ENCODE measurements at places on chromosomes 1 and 21.

- DNase-seq = no peak
Measured at GRCh38 chr1:172429331-172430127, 9.0 kb downstream of the C1orf105 start.

- DNase-seq = no peak
Measured at GRCh38 chr1:87685311-87686135, 356.8 kb downstream of the LMO4 start.

DNA sequence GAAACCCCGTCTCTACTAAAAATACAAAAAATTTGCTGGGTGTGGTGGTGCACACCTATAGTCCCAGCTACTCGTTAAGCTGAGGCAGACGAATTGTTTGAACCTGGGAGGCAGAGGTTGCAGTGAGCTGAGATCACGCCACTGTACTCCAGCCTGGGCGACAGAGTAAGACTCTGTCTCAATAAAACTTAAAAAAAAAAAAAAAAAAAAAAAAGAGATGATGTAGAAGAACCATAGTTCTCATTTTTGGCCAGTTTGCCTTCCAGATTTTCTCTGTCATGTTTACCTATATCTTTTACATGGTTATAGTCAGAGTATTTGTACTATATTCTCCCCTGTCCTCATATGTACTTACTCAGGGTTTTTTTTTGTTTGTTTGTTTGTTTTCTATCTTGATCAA is 53.6 kb downstream of the UCK2 start:
- DNase-seq = no peak

- no peak for DNase-seq
Measured at GRCh38 chr1:22344329-22344630, 107.4 kb upstream of the ZBTB40 start.

- no peak for DNase-seq
Measured at GRCh38 chr1:110760321-110760720, 85.6 kb upstream of the KCNA3 start.

DNA sequence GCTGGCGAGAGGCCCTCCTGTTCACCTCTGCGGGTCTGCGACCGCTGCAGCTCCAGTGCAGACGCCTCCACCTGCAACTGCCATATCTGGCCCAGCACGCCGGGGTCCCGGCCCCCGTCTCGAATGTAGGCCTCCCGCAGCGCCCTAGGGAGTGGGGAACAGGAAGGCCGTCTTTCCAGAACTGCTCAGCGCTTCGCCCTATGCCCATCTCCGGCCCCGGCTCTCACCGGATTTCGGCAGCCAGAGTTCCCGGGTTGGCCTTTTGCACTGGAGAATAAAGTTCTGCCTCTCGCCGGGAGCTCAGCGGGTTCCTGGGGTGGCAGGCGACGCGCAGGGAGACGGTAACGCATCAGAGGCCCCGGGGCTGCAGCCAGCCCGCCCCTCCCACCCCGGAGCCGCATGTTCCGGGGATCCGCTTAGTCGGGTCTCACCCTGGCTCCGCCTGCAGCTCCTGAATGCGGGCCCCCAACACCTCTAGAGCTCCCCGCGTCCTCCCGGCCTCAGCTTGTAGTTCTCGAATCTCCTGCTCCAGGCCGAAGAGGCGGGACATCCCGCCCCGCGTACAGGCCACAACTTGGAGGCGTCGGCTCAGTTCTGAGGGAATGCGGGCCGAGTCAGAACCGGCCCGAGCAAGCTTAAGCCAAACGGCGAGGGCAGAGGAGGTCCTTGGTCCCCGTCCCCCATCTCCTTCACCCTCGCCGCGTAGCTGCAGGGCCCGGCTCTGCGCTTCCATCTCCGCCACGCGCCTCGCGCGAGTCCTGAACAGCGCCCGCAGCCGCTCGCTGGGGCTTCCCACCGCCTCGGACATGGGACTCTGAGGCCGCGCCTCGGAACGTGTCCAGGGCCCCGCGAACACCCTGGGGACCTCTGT is 1.1 kb downstream of the CCDC17 start:
- no peak for DNase-seq

- DNase-seq = no peak
Measured at GRCh38 chr1:160400646-160401486, 502 bp downstream of the VANGL2 start.

- DNase-seq = no peak
Measured at GRCh38 chr1:64680599-64680998, 64.3 kb upstream of the RAVER2 start.

- no peak for DNase-seq
Measured at GRCh38 chr1:179950651-179951050, 4.0 kb upstream of the CEP350 start.

DNA sequence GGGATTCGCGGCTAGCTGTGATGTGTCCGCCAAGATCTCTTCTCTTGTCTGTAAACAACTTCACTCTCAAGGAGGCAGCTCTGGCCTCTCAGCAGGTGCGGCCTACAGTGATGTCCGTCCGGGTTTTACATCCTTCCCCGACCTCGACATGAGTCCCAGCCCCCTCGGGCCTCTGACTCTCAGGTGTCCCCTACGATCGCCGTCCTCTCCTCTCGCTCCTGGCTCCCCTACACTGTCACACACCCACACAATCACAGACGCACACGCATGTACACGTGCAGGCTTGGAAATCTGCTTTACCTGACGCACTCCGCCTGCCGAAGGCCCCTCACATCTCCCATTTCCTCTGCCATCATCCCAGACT is 797 bp upstream of the RSPH1 start:
- DNase-seq = no peak
